ENCODE measurements at places on chromosomes 6 and 20. TPM values are rescaled to one million over a fixed set of nuclear protein-coding genes. Genes with fewer than 3 reads are reported as not detected.

DEFB112 gene
- not detected for total RNA-seq

SMLR1 gene
- not detected for total RNA-seq

TREM1 gene
- total RNA-seq: not detected

PCSK2 gene
- not detected for total RNA-seq

TSPO2 gene
- total RNA-seq: not detected

SEMG1 gene
- not detected for total RNA-seq

BIRC7 gene
- not detected for total RNA-seq

DDX27 gene
- total RNA-seq: 60.2 TPM

MEP1A gene
- total RNA-seq: not detected

STMND1 gene
- not detected for total RNA-seq

C20orf96 gene
- 6.2 TPM for total RNA-seq

PTGIS gene
- total RNA-seq: 0.08 TPM

C20orf202 gene
- total RNA-seq: not detected

PLA2G7 gene
- not detected for total RNA-seq

PROKR2 gene
- total RNA-seq: not detected

VSTM2L gene
- 0.75 TPM for total RNA-seq

TRIM40 gene
- total RNA-seq: not detected

CCN2 gene
- not detected for total RNA-seq

ALDH8A1 gene
- total RNA-seq: 5.2 TPM

VSX1 gene
- total RNA-seq: not detected

JAG1 gene
- total RNA-seq: 0.28 TPM

CNBD2 gene
- 6.8 TPM for total RNA-seq

SLC25A27 gene
- not detected for total RNA-seq

NMBR gene
- total RNA-seq: not detected

Measured in natural killer cell treated with Interleukin-12 subunit alpha and Interleukin-12 subunit beta and Interleukin-15 and Interleukin-18, amount 100 ng/mL, for 72 hours (primary cell).